ENCODE measurements at places on chromosomes 13 and 19.

DNA sequence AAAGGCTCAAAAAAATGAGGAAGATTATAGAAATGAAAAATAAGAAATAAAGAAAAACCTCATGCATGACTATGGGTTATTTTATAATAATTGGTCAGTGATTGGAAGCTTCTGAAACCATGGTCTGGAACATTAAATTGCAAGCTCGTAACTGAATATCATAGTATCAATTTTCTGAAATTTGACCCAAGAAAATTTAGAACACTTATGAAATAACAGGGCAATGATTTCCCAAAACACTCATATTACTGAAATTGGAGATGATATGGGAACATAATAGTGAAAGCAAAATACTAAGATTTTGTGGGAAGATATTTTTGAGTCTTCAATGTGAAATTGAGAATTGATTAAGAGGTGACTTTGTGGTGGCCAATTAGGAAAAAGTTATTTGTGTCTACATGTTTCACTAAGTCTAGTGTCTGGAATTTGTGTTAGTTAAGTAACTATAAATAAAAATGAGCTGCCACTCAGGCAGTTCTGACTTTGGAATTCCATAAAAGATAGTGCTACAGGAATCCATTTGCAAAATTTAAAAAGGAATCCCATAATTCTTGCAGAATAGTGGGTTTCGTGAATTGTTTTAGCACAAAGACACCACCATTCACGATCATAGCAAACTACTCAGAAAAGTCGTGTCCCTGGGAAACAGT, 603.0 kb downstream of the LMO7 start:
- DNase-seq: no peak

- no peak for DNase-seq
These were observed 2.7 kb upstream of the UBL3 start for GRCh38 chr13:29853131-29853530.

- no peak for DNase-seq
These were observed 209.8 kb downstream of the FGF14 start for GRCh38 chr13:102191951-102192502.

DNA sequence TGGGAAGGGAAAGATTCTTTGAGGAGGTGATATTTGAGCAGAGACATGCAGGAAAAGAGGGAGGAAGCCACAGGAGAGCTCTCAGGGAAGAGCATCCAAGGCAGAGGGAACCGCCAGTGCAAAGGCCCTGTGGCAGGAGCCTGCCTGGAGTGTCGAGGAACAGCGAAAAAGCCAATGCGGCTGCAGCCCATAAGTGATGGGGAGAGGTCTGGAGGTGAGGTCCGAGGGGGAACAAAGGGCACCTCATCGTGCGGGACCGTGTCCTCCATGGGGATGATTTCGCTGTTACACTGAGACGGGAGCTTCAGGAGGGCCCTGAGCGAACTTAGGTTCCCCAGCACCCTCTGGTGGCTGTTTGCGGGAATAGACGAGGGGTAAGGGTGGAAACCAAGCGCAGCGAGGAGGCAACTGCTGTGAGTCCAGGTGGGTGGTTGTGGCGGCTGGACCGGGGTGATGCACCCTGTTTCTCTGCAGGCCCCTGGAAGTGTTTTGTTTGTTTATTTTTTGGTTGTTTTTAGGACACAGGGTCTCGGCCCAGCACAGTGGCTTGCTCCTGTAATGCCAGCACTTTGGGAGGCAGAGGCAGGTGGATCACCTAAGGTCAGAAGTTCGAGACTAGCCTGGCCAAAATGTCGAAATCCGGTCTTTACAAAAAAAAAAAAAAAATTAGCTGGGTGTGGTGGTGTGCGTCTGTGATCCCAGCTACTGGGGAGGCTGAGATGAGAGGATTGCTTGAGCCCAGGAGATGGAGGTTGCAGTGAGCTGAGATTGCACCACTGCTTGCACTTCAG, 5.9 kb upstream of the EHD2 start:
- no peak for DNase-seq

DNA sequence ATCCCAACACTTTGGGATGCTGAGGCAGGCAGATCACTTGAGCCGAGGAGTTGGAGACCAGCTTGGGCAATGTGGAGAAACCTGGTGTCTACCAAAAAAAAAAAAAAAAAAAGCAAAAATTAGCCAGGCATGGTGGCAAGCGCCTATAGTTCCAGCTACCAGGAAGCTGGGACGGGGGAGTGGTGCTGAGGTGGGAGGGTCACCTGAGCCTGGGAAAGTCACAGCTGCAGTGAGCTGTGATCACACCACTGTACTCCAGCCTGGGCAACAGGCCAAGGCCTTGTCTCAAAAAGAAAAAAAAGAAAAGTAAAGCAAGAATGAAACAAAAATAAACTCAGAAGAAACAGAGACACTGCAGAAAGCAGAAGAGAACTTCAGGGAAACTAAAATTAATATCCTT, 31.6 kb downstream of the MTRF1 start:
- no peak for DNase-seq

DNA sequence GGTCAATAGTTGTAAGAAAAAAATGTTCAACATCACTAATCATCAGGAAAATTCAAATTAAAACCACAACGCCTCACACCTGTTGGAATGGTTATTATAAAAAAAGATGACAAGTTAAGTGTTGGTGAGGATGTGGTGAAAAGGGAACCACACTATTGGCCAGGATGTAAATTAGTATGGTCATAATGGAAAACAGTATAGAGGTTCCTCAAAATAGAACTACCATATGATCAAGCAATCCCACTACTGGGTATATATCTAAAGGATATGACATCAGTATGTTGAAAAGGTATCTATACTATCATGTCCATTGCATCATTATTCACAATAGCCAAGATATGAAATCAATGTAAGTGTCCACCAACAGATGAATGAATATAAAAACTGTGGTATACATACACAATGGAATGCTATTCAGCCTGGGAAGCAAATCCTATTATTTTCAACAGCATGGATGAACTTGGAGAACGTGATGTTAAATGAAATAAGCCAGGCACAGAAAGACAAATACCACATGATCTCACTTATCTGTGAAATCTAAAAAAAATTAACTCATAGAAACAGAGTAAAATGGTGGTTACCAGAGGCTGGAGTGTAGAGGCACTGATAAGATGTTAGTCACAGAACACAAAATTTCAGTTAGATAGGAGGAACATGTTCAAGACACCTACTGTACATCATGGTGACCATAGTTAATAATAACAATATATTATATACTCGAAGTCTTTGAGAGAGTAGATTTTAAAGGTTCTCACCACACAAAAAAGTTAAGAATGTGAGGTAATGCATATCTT, 56.6 kb downstream of the TBC1D4 start:
- no peak for DNase-seq

DNA sequence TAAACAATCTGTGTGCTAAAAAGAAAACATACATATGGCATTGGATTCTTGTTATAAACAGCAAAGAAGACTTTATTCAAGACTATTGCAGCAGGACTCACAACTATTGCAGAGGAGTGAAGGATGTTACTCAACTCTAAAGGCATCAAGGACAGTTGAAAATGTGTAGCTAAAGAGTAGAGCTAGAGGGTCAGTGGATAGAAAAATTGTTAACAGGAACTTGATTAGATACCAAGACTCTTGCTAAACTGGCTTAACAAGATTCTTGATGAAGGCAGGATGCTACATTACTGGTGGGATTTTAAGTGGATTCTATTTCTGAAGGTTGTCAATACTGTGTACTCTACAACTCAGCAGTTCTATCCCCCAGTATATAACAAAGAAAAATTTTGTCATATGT, 1183.3 kb downstream of the SLITRK1 start:
- DNase-seq: no peak

DNA sequence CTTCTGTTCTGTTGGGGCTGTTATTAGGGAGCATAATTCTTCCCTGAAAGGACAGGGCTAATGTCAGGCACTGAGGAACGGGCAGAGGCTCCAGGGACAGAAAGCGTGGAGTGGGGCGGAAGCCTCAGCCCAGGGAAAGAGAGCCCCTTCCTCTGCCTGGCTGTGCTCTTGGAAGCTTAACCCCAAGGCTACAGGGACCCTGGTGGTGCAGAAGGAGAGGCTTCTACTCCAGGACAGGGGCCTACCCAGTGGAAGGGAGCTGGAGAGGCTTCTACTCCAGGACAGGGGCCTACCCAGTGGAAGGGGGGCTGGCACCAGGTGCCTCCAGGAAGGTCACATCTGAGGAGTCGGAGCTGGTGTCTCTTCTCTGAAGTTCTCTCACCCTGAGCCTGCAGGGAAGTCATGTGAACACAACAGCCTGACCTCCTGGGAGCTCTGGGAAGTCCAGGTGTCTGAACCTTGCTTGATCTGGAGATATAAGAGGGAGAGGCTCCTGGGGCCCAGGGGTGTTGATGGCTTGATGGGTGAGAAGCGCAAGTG, 159.5 kb upstream of the SOX1 start:
- DNase-seq: no peak

DNA sequence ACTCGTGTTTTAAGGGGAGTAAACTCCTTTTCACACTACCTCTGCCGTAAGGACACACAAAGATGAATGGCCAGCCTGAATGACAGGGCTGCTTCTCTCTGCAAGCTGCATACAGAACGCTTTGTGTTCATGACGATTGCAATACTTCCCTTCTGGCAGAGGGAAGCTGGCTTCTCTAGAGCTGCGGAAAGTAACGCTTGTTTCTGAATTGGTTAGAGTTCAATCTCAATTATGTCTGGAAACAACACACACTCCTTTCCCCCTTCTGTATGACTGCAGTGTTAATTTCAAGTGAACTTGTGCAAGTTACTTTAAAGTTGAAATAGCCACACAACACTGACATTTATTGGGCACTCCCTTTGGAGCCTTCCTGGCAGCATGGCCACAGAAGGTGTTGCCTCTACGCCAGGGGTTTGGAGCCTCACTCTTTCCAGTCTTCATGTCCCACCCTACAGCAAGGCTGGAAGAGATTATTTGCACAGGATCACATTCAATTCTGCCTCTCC, 242.6 kb downstream of the NDFIP2 start:
- DNase-seq: no peak

DNA sequence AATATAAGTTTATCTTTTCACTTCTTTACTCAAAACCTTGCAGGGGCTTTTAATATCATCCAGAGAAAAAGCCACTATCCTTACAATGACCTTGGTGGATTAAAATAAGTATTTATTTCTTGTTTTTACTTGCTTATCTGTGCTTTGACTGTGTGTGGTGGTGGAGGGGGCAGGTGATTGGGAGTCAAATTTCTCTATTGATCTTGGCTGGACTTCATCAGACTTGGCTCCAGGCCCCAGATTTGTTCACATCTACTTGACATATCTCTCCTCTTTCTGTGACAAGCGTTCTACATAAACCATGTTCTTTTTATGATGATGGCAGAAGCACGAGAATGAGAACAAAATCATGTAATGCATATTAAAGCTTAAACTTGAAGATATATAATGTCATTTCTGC, 670.8 kb downstream of the PCDH17 start:
- no peak for DNase-seq

All from AG09309 (cell line).